ENCODE measurements at places on chromosomes 4 and X.

- DNase-seq: no peak
Measured at GRCh38 chrX:2751291-2751690, 549 bp upstream of the XG start.

- no peak for DNase-seq
Measured at GRCh38 chrX:85941275-85941674, 106.1 kb downstream of the CHM start.

DNA sequence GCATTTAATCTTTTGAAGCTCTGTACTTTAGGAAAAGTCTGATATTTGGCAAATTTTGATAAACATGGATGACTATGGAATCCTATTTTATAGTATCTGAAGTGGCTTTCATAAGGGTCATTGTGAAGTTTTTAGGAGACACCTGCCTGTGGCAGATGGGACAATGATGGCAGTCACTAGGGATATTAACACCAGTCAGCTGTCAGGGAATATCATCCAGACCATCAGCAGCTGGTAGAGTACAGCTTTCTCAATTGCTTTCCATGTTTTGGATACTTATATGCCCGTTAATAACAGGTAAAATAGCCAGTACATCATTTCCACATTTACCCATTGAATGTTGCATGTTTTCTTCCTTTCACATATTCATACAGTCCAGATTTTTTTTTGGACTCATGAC lies 39.1 kb downstream of the NPNT start:
- no peak for DNase-seq

GRCh38 chr4:60724623-60725022 lies 475.5 kb upstream of the ADGRL3 start:
- peak; percentile 28 for DNase-seq

- peak; percentile 57 for DNase-seq
Measured at GRCh38 chrX:102067966-102068723, 57.3 kb upstream of the TCEAL2 start.

DNA sequence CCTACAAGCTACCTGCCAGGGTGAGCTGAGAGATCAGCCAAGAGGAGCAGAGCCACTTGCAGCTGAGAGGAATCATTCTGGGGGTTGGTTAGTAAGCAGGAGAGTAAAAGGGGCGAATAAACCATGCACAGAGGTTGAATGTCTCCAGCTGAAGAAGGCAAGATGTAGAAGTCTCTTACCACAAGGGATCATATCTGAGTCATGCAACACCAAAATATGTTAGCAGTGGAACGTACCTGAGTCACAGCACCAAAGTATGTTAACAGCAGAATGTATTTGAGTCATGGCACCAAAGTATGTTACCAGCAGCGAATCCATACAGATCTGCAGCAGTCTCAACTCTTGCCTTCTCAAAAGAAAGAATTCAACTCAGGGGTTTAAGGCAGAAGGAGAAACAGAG lies 29.9 kb downstream of the C4orf51 start:
- peak; percentile 82 for DNase-seq

GRCh38 chrX:153819384-153820040 lies 10.8 kb downstream of the PDZD4 start:
- DNase-seq: no peak

GRCh38 chr4:85818700-85819099 lies 343.8 kb downstream of the ARHGAP24 start:
- no peak for DNase-seq

DNA sequence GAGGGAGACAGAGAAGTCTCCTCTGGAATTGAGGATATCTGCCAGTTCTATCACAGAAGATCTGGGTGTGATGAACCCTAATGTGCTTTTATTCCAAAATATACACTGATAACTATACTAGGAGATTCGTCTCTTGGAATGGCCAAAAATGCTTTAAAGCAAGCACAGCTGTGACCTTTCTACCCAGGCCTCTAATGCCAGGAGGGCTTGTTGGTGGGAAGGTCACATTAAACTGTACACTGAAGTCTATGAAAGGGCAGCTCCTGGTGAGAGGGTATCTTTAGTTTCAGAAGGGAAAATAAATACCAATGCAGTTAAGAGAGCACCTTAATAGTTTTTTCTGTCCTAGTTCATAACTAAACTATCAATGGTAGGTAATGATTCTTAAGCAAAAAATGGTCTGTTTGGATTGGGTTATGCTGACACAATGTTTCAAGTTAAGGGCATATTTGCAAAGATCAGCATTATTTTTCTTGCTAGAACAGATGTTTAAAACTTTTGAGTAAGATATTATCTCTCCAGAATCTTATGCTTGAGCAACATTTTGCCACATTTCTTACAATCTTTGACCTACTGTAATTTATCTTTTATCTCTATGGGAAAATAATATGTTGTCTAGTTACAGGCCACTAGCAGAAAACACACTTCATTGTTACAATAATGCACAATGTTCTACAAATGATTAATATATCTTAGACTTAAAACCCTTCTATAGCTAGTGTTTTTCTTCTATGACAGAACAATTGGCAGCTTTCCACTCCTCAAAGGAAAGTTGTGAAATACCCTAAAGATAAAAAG lies 59.6 kb downstream of the SEC24D start:
- DNase-seq: no peak

DNA sequence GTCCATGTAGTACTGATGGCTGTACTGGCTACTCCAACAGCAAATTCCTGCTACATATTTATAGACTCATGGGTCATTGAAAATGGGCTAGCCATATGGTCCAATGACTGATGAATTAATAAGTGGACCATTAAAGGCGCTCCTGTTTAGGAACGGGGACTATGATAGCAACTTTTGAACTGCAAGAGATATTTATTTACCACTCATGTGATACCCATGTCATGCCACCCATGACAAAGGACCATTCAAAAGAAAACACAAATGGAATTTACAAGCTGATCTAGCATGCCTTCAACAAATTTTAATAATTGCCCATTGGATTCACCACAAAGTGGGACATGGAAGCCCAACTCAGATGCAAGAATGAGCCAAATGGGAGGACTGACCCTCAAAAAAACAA lies 240.0 kb upstream of the GALNTL6 start:
- no peak for DNase-seq

DNA sequence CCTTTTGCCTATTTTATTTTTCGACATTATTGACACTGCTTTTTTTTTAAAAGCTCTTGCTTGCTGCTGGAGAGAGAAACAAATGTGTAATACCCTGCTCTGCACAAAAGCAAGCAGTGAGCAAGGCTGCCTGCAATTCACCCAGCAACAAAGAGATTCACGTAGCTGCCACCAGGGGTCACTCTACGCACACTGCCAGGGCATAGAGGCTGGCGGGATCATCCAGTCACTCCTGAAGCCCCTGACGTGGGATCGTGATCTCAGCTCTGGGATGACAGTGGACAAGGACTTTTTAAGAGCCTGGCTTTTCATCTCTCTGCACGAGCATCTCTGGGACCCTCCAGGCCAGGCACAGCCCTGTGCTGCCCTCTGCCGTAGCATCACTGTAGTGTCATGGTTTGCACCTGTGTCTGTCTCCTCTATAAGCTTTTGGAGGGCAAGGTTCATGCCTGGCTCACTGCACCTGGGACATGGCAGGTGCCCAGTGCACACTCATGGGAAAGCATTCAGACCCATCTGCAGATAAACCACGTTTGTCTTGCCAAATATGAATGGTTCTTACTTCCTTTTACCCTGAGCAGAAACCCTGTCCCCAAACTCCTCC lies 19.8 kb downstream of the C4orf50 start:
- peak; percentile 75 for DNase-seq

GRCh38 chrX:20352504-20352903 lies 85.8 kb upstream of the RPS6KA3 start:
- DNase-seq: no peak

- DNase-seq: no peak
Measured at GRCh38 chrX:79167462-79167861, 23.0 kb downstream of the GPR174 start.

DNA sequence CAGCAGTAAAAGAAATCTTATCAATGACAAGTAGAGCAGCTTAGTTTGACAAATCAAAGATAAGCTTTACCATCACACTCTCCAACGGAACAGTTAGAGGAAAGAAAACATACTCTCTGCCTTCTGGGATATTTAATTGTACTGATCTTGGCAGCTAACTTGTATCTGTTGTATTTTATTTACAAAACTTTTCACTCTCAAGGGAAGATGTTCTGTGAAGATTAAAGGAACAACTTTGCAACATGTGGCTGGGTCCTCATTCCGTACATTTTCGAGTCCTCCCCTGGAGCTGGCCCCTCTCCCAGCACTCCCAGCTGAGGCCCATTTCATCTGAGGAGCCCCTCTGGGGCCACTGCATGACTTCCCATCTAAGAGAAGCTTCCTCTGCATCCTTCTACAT lies 74.4 kb downstream of the RPS3A start:
- no peak for DNase-seq

DNA sequence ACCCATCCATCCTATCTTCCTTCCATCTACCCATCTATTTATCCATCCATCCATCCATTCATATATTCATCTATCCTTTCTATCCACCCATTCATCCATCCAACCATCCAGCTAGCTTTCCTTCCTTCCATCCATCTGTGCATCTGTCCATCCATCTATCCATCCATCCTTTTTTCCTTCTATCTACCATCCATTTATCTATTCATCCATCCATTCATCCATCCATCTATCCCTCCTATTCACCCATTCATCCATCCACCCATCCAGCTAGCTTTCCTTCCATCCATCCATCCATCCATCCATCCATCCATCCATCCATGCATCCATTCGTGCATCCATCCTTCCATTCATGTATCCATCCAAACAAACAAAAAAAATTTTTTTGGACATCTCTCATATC lies 118.8 kb downstream of the PSAPL1 start:
- DNase-seq: no peak

GRCh38 chr4:171397175-171397574 lies 416.0 kb upstream of the GALNTL6 start:
- no peak for DNase-seq

GRCh38 chrX:13659063-13659462 lies 6.1 kb downstream of the TCEANC start:
- DNase-seq: peak; percentile 17

GRCh38 chr4:39565878-39566600 lies 38.8 kb upstream of the UGDH start:
- DNase-seq: peak; percentile 89

GRCh38 chr4:137861682-137862081 lies 329.4 kb upstream of the PCDH18 start:
- DNase-seq: peak; percentile 52

DNA sequence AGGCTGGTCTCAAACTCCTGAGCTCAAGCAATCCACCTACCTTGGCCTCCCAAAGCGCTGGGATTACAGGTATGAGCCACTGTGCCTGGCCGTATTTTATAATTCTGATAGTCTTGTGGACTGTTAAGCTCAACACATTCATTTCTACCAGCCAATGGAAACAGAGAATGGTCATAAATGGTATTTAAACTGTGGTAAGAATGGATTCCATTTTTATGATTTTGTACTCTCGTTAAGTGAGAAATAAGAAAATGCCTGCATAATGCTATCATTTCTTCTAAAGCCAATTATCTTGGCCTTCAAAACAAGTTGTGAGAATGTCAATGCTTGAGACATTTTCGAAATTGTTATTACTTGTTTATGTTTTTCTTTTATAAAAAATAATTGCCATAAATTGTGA lies 321.0 kb downstream of the IL15 start:
- no peak for DNase-seq

- no peak for DNase-seq
Measured at GRCh38 chr4:25443851-25444250, 66.8 kb downstream of the ANAPC4 start.

DNA sequence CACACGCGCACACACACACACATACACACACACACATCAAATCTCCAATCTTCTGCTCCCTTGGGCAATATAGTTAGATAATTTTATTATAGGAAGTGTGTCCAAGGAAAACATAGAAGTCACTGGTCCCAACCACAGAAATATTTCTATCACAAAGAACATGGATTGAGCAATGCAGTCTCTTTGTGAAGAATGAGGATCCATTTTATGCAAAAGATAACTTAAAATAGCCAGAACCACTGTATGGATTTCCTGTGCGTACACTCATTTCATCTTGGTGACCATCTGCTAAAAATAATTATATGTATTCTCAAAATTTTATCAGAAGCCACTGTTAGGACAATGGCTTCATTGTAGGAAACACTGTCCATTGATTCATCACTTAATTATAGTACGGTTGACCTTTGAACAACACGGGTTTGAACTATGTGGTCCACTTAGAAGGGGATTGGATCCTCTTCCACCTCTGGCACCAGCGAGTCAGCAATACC lies 169.6 kb upstream of the MXRA5 start:
- no peak for DNase-seq

DNA sequence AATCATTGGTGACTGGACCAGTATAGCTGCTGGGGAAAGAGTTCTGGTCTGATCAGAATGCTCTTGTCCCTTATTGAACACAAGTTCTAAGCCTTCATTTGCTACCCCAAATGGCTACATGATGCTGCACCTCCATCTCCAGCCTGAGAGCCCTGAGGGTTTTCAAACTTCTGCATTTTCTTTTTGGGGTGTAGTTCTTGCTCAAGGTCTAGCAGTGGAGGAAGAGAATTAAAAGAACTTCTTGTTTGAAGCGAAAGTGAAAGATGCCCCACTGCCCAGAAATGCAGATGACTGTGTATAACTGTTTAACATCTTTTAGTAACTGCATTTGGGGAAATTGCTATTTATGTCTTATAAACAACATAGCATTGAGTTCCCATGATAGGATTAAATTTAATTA lies 38.5 kb downstream of the LAMTOR3 start:
- DNase-seq: no peak

DNA sequence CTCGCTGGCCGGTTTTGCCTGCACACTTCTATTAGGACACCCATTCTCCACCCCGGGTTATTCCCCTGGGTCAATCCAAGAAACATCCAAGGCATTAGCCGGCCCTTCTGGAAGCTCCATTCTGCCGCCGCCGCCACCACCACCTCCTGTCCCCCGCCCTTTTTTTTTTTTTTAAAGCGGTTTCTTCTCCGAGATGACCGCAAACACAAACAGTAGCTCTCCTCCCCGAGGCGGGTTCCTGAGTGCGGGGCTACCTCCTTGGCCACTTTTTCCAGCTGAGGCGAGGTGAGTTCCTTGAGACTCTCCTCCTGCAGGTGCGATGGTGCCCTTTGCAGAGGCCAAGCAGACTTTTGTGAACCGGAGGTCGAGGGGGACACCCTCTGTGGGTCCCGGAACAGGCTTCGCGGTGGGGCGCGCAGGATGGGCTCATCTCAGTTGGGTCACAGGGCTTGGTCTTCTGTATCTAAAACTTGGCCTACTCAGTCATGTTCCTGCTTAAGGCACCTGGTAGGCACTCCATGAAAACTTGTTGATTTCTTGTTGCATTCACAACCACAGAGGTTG lies 930 bp downstream of the NWD2 start:
- no peak for DNase-seq

DNA sequence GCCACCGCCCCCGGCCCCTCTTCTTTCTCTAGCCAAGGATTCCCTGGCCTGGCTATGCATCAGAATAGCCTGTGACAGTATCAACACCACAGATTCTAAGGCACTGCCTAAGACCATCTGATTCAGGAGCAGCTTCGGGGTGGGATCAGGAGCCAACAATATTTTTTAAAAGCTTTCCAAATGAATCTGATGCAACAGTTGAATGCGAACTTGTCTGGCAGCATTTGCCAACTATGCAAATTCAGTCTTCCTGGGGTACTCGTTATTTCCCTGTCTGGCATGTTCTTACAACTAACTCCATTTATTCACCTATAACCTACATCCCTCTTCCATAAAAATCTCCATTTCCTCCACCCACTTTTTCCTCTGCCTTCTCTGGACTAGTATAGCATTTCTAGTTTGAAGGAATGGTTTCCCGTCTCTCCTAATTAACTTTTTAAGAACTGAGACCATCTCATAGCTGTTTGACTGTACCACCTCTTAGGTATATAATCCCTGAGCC lies 36.2 kb upstream of the UGDH start:
- DNase-seq: no peak
